Dorsolateral prefrontal cortex (tissue), 122 donors: ENCODE measurements at places on chromosomes 4 and X.

DNA sequence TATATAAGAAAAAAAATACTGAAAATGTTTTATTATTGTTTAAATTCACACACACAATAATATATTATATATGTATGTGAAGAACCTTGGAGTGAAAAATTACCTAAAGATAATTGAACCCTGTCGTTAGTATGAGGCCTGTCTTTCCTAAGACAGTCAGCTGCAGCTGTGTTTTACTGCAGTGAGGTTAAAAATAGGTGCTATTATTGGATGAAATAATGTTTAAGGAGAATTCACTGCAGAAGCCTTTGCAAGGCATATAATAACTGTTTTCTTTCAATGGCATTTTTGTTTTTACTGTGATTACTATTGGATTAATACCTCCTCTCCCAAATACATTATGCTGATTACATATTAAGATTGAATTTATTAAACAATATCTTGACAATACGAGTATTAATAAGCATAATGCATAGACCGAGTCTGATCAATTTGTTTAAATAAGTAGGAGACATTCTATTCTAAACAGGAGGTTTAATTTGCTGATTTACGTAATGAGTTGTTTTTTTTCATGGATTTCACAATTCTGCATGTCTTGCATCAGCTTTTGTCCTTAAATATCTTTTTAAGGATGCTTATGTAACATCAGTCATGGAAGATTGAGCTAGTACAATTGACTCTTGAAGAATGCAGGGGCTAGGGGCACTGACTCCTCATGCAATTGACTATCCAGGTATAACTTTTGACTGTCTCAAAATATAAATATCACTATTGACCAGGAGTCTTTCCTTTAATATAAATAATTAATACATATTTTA, 1181.1 kb upstream of the PCDH7 start:
- no peak for DNase-seq

- DNase-seq = no peak
Measured at GRCh38 chr4:53040851-53041250, 178.7 kb downstream of the RASL11B start.

- no peak for DNase-seq
Measured at GRCh38 chr4:74316397-74316796, 8.1 kb downstream of the EPGN start.

DNA sequence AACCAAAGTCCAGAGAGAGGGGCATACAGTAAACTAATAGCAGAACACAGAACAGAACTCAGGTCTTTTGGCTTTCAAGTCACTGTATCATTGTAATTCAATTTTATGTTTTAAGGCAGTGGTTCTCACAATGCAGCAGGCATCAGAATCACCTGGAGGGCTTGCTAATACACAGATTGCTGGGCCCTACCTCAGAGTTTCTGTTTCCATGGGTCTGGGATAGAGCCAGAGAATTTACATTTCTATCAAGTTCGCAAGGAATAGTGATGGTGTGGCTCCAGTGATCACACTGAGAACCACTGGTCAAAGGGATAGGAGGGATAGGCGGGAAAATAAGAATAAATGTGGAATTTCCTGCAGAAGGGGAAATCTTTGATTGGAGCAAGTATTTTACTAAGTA, 36.7 kb downstream of the LANCL3 start:
- DNase-seq = no peak

GRCh38 chr4:112604589-112604988, 32.1 kb downstream of the ZGRF1 start:
- DNase-seq = peak; percentile 14

DNA sequence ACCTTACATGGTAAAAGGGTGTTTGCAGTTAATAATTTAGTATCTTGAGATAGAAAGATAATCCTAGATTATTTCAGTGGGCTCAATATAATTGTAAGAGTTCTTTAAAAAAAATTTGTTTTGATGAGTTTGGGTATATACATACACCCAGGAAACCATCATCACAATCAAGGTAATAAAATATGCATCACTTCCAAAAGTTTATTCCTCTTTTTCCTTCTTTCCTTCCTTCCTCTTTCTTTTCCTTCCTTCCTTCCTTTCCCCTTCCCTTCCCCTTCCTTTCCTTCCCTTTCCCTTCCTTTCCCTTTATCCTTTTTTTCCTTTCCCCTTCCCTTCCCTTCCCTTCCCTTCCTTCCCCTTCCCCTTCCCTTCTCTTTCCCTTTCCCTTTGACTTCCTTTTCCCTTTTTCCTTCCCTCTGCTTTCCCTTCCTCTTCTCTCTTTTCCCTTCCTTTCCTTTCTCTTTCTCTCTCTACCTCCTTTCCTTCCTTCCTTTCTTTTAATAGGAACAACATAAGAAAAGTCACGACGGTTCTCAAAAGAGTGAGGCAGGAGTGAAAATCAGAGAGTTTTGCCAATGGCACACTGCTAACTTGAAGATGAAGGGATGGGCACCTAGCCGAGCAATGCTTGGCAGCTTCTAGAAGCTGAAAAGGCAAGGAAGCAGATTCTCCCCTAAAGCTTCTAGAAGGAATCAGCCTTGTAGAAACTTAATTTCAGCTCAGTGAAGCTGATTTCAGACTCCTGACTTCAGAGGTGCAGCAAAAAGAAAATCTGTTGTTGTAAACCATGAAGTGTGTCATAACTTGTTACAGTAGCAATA, 2050.2 kb upstream of the AGA start:
- DNase-seq = no peak

- no peak for DNase-seq
Measured at GRCh38 chr4:116015062-116015461, 901.6 kb upstream of the NDST4 start.

GRCh38 chr4:147683188-147683591, 773 bp downstream of the PRMT9 start:
- DNase-seq = no peak

GRCh38 chrX:71367396-71367795, 1.2 kb downstream of the TAF1 start:
- DNase-seq = no peak

GRCh38 chr4:1446502-1447386, 40.5 kb upstream of the NKX1-1 start:
- DNase-seq = no peak

- no peak for DNase-seq
Measured at GRCh38 chr4:65999518-65999871, 329.2 kb upstream of the EPHA5 start.

- DNase-seq = no peak
Measured at GRCh38 chr4:188154668-188155405, 15.6 kb downstream of the TRIML1 start.
